Immature natural killer cell (primary cell): ENCODE measurements at places on chromosomes 11 and 22. TPM values are rescaled to one million over a fixed set of nuclear protein-coding genes. Genes with fewer than 3 reads are reported as not detected.

DNA sequence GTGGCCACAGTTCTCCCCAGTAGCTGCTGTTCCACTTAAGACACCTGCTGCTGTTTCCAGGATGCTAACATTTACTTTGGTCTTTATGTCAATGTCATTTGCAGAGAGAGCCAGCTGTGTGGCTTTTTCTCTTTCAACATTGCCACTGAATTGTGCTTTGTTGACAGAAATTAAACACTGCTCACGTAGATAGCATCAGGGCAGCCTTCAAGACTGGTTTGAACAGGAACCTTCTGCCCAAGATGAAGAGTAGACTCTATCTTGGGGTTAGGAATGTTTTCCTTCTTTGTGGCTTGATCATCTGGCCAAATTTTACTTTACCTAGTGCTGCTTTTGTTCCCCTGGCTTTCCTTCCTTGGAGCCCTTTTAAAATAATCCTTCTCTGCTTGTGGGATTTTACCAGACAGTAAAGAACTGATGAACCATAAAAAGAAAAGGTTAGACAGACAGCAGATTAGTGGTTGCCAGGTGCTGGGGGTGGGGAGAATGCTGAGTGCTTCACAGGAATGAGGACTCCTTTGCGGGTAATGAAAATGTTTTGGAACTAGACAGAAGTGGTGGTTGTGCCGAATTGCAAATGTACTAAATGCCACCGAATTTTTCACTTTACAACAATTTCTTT, 22.7 kb upstream of the XBP1 start:
- peak overlapping the region; percentile 52 for H3K4me3 ChIP-seq
- DNase-seq: no peak
- H3K27me3 ChIP-seq: peaks cover 9% of the 10 kb centered on the region
- H3K4me1 ChIP-seq: peaks cover 60% of the 10 kb centered on the region
- H3K36me3 ChIP-seq: peaks cover 10% of the 10 kb centered on the region

- H3K36me3 ChIP-seq: no peaks in the 10 kb centered on the region
- no peak for DNase-seq
- peaks cover 4% of the 10 kb centered on the region for H3K27me3 ChIP-seq
- H3K27ac ChIP-seq: no peak overlapping the region
- no peak overlapping the region for H3K4me3 ChIP-seq
- H3K4me1 ChIP-seq: peaks cover 9% of the 10 kb centered on the region
Measured at GRCh38 chr22:29879753-29880152, 3.2 kb upstream of the MTMR3 start.

- H3K4me3 ChIP-seq: no peak overlapping the region
- no peak overlapping the region for H3K27ac ChIP-seq
- peaks cover 2% of the 10 kb centered on the region for H3K27me3 ChIP-seq
- no peaks in the 10 kb centered on the region for H3K4me1 ChIP-seq
- no peak for DNase-seq
- H3K36me3 ChIP-seq: no peaks in the 10 kb centered on the region
Measured at GRCh38 chr11:119637481-119637880, 91.5 kb downstream of the NECTIN1 start.

Gene LYVE1
- not detected for polyA plus RNA-seq

Gene B4GAT1
- 7.4 TPM for polyA plus RNA-seq

GRCh38 chr11:12893787-12894672, 115.1 kb upstream of the RASSF10 start:
- no peak for DNase-seq
- H3K27ac ChIP-seq: no peak overlapping the region
- no peak overlapping the region for H3K4me3 ChIP-seq
- H3K36me3 ChIP-seq: no peaks in the 10 kb centered on the region

DNA sequence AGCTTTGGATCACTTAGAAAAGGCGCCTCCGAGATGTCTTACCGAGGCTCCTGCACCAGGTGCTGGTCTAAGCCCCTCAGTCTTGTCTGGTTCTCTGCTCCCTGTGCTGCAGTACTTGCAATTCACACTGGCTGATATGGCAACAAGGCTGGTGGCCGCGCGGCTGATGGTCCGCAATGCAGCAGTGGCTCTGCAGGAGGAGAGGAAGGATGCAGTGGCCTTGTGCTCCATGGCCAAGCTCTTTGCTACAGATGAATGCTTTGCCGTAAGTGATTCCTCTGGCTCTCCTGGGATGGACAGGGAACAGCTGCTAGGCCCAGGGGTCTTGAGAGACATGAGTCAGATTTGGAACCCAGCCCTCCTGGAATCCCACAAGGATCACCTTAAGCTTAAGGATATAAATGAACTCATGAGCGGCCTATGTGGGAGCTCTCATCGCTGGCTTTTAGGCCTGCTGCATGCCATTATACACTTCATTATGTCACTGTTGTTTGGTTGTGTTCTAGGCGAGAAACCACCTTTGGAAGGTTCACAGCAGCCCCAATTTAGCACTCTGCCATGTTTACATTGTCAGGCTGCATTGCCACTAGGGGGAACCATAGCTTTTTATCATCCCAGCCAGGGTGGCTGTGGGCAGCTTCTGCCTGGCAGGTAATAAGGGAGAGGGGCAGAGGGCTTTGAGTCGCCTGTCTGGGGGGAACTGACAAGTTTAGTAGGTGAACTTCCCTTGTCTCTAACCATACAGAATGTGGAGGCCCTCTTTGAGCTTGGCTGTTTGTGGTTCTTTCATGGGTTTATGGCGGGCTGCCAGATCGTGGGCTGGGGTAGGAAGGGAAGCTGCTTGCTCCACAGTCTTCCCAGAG, 8.5 kb downstream of the ACAD8 start:
- peaks cover 3% of the 10 kb centered on the region for H3K27me3 ChIP-seq
- no peak for DNase-seq
- H3K27ac ChIP-seq: no peak overlapping the region
- peaks cover 14% of the 10 kb centered on the region for H3K36me3 ChIP-seq
- no peak overlapping the region for H3K4me3 ChIP-seq
- H3K4me1 ChIP-seq: no peaks in the 10 kb centered on the region

DNA sequence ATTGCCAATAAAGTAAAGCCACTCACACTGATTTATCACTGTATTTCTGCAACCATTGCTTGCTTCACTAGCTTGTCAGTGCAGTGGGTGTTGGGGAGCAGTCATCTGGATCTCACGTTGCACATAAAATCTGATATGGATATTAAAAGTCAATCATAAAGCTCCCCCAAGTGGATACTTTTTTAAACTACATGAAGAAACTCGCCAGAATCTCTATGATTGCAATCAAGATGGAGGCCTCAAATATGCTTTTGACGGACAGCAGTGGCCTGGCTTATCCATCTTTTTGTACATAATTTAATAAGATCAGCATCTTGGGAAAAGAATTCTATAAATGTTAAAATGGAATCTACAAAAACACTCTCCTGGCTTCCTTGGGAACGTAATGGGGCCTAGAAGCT, 137.7 kb downstream of the WT1 start:
- no peaks in the 10 kb centered on the region for H3K4me1 ChIP-seq
- no peak overlapping the region for H3K27ac ChIP-seq
- H3K4me3 ChIP-seq: no peak overlapping the region
- no peaks in the 10 kb centered on the region for H3K36me3 ChIP-seq

DNA sequence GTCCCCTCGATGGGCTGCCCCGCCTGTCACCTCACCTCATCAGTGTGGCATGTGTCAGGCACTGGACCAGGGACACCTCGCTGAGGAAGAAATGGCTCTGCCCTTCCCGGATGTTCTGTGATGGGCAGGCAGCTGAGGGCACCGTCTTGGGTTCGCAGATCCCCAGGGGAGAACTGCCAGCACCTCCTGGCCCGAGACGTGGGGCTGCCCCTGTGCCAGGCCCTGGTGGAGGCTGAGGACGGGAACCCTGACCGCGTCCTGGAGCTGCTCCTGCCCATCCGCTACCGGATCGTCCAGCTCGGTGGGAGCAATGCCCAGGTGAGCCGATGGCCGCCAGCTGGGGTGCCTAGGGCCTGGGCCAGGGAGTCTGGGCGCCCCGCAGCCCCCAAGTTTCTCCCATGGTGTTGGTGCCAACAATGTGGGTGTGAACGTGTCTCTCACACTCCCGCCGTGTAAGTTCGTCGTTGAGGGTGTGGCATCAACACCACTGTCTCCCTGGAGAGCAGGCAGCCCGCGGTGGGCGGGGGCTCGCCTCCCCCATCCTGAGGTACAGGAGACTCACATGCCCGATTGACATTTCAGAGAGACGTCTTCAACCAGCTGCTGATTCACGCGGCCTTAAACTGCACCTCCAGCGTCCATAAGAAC, 7.3 kb upstream of the GTSE1 start:
- peak overlapping the region; percentile 93 for H3K27ac ChIP-seq
- peaks cover 91% of the 10 kb centered on the region for H3K4me1 ChIP-seq
- H3K4me3 ChIP-seq: peak overlapping the region; percentile 93
- DNase-seq: peak; percentile 92

DNA sequence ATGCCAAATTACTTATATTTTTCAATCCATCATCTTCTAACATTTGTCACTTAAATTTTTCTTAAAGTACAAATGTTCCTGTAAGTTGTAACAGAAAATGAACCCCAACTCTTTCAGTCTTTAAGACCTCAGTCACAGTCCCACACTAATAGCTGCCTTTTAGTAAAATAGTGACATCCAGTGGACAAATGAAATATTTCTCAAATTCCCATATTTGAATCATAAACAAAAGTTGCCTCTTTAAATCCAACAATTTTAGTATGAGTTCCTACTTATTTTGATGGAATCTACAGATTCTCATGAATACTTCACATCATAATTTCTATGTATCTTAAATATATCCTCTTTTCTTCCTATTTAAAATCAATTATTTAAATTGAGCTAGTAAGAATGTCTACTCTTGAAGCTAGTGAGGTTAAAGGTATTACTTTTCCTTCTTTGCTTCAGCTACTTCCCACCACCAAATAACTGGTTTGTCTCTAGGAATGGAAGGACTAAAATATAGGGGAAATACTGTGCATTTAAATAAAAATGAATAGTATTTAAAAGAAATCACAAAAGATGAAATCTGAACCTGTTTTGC, 9.2 kb downstream of the LIN7C start:
- no peak for DNase-seq
- H3K27me3 ChIP-seq: no peaks in the 10 kb centered on the region
- peaks cover 30% of the 10 kb centered on the region for H3K4me1 ChIP-seq
- H3K36me3 ChIP-seq: peaks cover 11% of the 10 kb centered on the region

GRCh38 chr11:8207080-8208000, 38.5 kb upstream of the RIC3 start:
- H3K4me1 ChIP-seq: peaks cover 4% of the 10 kb centered on the region
- H3K27ac ChIP-seq: no peak overlapping the region
- H3K36me3 ChIP-seq: no peaks in the 10 kb centered on the region
- no peak for DNase-seq
- no peak overlapping the region for H3K4me3 ChIP-seq

DNA sequence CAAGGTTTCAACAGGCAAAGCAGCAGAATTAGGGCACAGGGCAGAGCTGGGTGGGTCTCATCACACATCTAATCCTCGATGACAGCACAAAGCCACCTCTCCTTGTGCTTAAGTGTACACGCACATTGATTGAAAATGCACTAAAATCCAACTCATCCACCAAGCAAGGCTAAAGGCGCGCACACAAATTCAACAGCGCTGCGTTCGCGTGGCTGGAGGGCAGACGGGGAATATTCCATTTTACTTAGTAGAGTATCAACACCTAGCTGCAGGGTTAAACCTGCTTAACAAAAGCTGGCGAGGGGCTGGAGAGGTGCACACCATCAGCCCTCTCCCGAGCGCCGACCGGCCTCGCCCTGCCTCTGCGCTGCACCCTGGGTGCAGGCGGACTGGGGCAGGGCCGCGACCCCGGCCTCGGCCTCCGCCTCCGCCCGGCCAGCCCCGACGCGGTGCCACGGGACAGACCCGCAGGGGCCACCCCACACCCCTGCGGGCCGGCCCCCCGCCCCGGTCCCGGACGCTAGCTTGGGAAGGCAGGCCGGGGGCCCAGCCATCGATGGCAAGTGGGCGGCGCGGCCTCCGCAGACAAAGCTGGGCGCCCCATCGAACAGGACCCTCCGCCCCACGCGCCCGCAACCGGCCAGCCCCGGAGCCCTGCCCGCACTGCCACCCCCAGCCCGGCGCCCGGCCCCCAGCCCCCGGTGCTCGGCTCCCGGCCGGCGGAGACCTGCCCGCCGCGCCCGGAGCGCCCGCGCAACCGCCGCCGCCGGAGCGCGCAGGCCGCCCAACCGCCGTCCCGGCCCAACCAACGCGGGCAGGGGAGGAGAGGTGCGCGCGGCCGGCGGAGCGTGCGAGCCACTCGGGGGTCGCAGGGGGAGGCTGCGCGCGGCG, 929 bp downstream of the PRDM10 start:
- peaks cover 2% of the 10 kb centered on the region for H3K36me3 ChIP-seq
- peak overlapping the region; percentile 96 for H3K27ac ChIP-seq
- H3K4me1 ChIP-seq: peaks cover 53% of the 10 kb centered on the region
- peak; percentile 14 for DNase-seq

- H3K27ac ChIP-seq: no peak overlapping the region
- H3K4me3 ChIP-seq: peak overlapping the region; percentile 79
- peaks cover 30% of the 10 kb centered on the region for H3K4me1 ChIP-seq
- H3K36me3 ChIP-seq: no peaks in the 10 kb centered on the region
Measured at GRCh38 chr11:75428281-75428724, 4.7 kb downstream of the KLHL35 start.

GRCh38 chr11:100830978-100831732, 144.1 kb downstream of the ARHGAP42 start:
- no peak overlapping the region for H3K27ac ChIP-seq
- peaks cover 3% of the 10 kb centered on the region for H3K27me3 ChIP-seq
- DNase-seq: no peak
- H3K4me3 ChIP-seq: no peak overlapping the region
- H3K4me1 ChIP-seq: peaks cover 7% of the 10 kb centered on the region

Gene LTO1
- polyA plus RNA-seq: 12.3 TPM
